ENCODE measurements at places on chromosomes 3 and 15. TPM values are rescaled to one million over a fixed set of nuclear protein-coding genes. Genes with fewer than 3 reads are reported as not detected.

- H3K27ac ChIP-seq: no peak overlapping the region
- DNase-seq: no peak
- no peak overlapping the region for H3K4me3 ChIP-seq
- no peaks in the 10 kb centered on the region for H3K27me3 ChIP-seq
These were observed 55.8 kb downstream of the TBC1D5 start for GRCh38 chr3:17686613-17687012.

GRCh38 chr3:42635111-42635510 lies 18.4 kb upstream of the ZBTB47 start:
- no peak overlapping the region for H3K4me3 ChIP-seq
- no peaks in the 10 kb centered on the region for H3K27me3 ChIP-seq
- H3K27ac ChIP-seq: no peak overlapping the region
- H3K36me3 ChIP-seq: peaks cover 12% of the 10 kb centered on the region
- H3K4me1 ChIP-seq: no peaks in the 10 kb centered on the region
- DNase-seq: no peak

DNA sequence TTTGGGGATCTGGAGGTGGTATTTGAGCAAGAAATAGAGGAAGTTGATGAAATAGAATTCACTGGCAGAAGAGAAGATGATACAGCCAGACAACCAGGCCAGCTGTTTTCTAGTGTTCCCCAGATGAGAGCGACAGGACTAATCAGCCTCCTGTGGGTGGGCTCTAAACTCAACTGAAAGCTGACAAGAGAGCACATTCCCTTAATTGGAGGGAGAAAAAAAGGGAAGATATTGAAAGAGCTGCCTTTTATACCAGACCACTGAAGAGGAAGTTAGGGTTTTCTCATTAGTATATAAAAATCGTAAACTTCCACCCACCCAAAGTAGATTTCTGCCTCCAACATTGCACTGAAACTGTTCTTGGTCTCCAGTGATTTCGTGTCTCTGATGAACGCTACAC lies 6.5 kb upstream of the TM4SF19 start:
- H3K27ac ChIP-seq: no peak overlapping the region
- H3K36me3 ChIP-seq: peaks cover 3% of the 10 kb centered on the region
- no peaks in the 10 kb centered on the region for H3K4me1 ChIP-seq

GRCh38 chr15:46901001-46901400 lies 816.3 kb upstream of the SEMA6D start:
- DNase-seq: no peak

- no peaks in the 10 kb centered on the region for H3K4me1 ChIP-seq
- no peaks in the 10 kb centered on the region for H3K36me3 ChIP-seq
- no peak overlapping the region for H3K4me3 ChIP-seq
- no peaks in the 10 kb centered on the region for H3K27me3 ChIP-seq
These were observed 93.7 kb downstream of the ABI3BP start for GRCh38 chr3:100899440-100900091.

- no peak for DNase-seq
- no peaks in the 10 kb centered on the region for H3K4me1 ChIP-seq
- no peak overlapping the region for H3K4me3 ChIP-seq
- H3K27ac ChIP-seq: no peak overlapping the region
- H3K27me3 ChIP-seq: no peaks in the 10 kb centered on the region
These were observed 196.8 kb upstream of the AGTR1 start for GRCh38 chr3:148500881-148501280.

GRCh38 chr3:14511623-14512280 lies 28.4 kb downstream of the GRIP2 start:
- peaks cover 6% of the 10 kb centered on the region for H3K4me1 ChIP-seq
- DNase-seq: no peak
- peaks cover 20% of the 10 kb centered on the region for H3K27me3 ChIP-seq

GRCh38 chr15:95557226-95558046 lies 773.1 kb upstream of the NR2F2 start:
- H3K4me1 ChIP-seq: no peaks in the 10 kb centered on the region
- no peaks in the 10 kb centered on the region for H3K36me3 ChIP-seq
- H3K27me3 ChIP-seq: no peaks in the 10 kb centered on the region
- no peak overlapping the region for H3K27ac ChIP-seq
- DNase-seq: no peak
- no peak overlapping the region for H3K4me3 ChIP-seq

DNA sequence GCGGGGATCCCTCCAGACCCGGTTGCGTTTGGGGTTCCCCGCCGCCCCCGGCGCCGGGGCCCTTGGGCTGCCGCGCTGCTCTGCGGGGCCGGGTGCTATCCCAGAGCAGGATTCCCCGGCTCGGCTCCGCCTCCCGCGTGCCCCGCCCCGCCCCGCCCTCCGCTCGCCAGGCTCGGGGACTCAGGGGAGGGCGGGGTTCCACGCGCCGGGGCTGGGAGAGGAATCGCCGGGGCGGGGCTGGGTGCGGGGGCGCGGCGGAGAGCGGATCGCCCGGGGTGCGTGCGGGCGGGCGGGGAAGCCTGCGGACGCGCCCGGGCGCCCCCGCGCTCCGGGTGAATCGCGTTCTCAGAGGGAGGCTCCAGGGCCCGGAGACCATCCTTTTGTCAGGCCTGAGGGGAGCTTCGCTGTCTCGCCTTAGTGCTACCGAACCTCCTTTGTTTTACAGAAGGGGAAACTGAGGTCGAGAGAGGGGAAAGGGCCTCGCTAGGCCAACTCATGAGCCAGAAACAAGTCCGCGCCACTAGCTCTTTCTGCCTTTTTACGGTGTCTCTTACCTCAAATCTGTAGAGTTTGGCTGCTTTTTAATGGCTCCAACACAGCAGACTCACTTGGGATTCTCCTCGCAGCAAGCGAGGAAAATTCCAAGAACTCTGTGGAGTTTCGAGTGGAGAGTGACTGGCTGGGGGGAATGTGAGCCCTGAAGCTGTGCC lies at the start of gene TMEM158:
TMEM158 (minus strand) TSS at position 82 of the 710 bp plus-strand sequence. CDS start 260 bp downstream, outside the sequence.
- no peaks in the 10 kb centered on the region for H3K36me3 ChIP-seq
- H3K4me1 ChIP-seq: peaks cover 13% of the 10 kb centered on the region
- peaks cover 62% of the 10 kb centered on the region for H3K27me3 ChIP-seq
- peak within 1 kb of the TSS; percentile 68 for H3K4me3 ChIP-seq
- no peak within 1 kb of the TSS for H3K27ac ChIP-seq
- DNase-seq: peak; percentile 45

DNA sequence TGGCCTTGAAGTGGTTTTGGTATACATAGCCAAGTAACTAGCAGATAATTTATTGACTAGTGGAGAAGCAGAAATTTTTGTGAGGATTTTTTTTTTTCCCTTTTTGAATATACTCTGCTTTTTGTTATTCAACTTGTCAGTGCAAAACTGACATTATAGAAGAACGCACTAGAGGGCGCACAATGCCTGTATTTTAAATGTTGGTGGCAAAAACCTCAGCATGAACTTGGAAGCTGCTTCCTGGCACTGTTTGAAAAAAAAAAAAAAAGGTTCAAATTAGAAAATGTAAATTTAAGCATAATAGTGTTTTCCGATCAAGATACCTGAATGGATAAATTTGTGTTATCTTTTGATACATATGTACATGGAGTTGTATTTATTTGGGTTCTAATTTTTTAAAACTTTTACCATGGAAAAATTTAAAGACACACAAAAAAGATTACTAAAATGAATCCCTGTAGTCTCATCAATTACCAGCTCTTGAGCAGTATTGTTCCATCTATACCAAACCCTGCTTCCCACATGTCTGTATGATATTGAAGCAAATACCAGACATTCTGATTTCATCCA lies 56.0 kb downstream of the SLC25A26 start:
- H3K27me3 ChIP-seq: no peaks in the 10 kb centered on the region
- H3K4me3 ChIP-seq: no peak overlapping the region
- H3K27ac ChIP-seq: no peak overlapping the region
- no peaks in the 10 kb centered on the region for H3K36me3 ChIP-seq
- DNase-seq: peak; percentile 48
- H3K4me1 ChIP-seq: peaks cover 3% of the 10 kb centered on the region

DNA sequence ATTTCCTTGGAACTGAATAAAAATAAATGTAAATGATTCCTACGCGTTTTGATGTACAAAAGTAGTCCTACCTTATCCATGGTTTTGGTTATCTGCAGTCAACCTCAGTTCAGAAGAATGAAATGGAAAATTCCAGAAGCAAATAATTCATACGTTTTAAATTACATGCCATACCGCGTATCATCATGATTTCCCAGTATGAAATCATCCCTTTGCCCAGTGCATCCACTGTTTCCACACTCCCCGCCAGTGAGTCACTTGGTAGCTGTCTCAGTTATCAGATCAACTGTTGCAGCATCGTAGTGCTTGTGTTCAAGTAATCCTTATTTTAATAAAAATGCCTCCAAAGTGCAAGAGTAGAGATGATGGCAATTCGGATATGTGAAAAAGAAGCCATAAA lies 9.1 kb upstream of the MFSD1 start:
- H3K36me3 ChIP-seq: no peaks in the 10 kb centered on the region
- no peak for DNase-seq
- H3K27me3 ChIP-seq: no peaks in the 10 kb centered on the region
- H3K27ac ChIP-seq: no peak overlapping the region

GRCh38 chr3:163916596-163917560 lies 1161.4 kb downstream of the SI start:
- H3K4me3 ChIP-seq: no peak overlapping the region
- DNase-seq: no peak
- H3K4me1 ChIP-seq: no peaks in the 10 kb centered on the region
- no peaks in the 10 kb centered on the region for H3K36me3 ChIP-seq
- H3K27ac ChIP-seq: no peak overlapping the region

GRCh38 chr3:152823173-152823572 lies 11.8 kb upstream of the P2RY1 start:
- DNase-seq: no peak
- no peak overlapping the region for H3K4me3 ChIP-seq
- H3K4me1 ChIP-seq: no peaks in the 10 kb centered on the region
- H3K27ac ChIP-seq: no peak overlapping the region
- H3K27me3 ChIP-seq: no peaks in the 10 kb centered on the region
- H3K36me3 ChIP-seq: no peaks in the 10 kb centered on the region

GRCh38 chr15:99017322-99017701 lies 9.7 kb upstream of the PGPEP1L start:
- no peak overlapping the region for H3K4me3 ChIP-seq
- no peaks in the 10 kb centered on the region for H3K36me3 ChIP-seq
- peaks cover 14% of the 10 kb centered on the region for H3K27me3 ChIP-seq
- peaks cover 6% of the 10 kb centered on the region for H3K4me1 ChIP-seq
- DNase-seq: no peak

- H3K27me3 ChIP-seq: no peaks in the 10 kb centered on the region
- H3K27ac ChIP-seq: no peak overlapping the region
- H3K4me1 ChIP-seq: no peaks in the 10 kb centered on the region
- H3K36me3 ChIP-seq: no peaks in the 10 kb centered on the region
- H3K4me3 ChIP-seq: no peak overlapping the region
- no peak for DNase-seq
These were observed 8.8 kb upstream of the NPHP3 start for GRCh38 chr3:132730891-132731580.

- DNase-seq: no peak
- H3K27me3 ChIP-seq: no peaks in the 10 kb centered on the region
- H3K27ac ChIP-seq: no peak overlapping the region
- H3K36me3 ChIP-seq: no peaks in the 10 kb centered on the region
- H3K4me1 ChIP-seq: no peaks in the 10 kb centered on the region
These were observed 103.1 kb downstream of the VGLL3 start for GRCh38 chr3:86887876-86888275.

DNA sequence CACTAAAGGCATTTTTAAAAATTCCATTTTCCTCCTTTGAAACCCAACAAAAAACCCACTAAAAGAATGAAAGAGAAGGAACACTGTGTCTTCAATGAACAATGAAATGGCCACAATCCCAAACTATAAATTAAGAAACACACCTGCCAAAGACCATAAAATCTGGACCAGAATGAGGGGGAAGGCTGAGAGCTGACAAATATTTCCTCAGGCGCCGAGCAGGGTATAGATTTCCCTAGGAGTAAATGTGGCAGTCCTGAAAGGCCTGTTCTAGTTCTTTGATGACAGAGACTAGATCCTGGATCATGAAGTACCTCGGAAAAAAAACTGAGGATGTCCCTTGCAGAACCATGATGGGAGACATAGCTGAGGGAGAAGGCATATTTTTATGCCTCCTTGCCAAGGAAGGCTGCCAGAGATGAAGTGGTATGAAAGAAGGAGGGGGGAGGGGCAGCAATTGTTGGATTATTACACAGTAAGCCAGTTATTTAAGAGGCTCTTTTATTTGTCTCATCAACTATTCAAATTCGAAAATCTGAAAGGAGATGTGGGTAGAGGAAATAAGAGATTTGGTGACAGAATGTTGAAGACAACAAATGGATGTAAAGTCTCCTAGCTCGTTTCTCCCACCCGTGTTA lies 275.3 kb upstream of the GOLGA6L4 start:
- no peak overlapping the region for H3K27ac ChIP-seq
- DNase-seq: no peak
- no peaks in the 10 kb centered on the region for H3K4me1 ChIP-seq

GRCh38 chr3:58351920-58352319 lies 19.2 kb downstream of the PXK start:
- no peak for DNase-seq
- H3K4me3 ChIP-seq: no peak overlapping the region
- H3K27ac ChIP-seq: no peak overlapping the region
- no peaks in the 10 kb centered on the region for H3K27me3 ChIP-seq
- H3K4me1 ChIP-seq: peaks cover 2% of the 10 kb centered on the region

- no peak overlapping the region for H3K4me3 ChIP-seq
- H3K27ac ChIP-seq: no peak overlapping the region
- no peaks in the 10 kb centered on the region for H3K4me1 ChIP-seq
- no peak for DNase-seq
These were observed 12.8 kb downstream of the CCRL2 start for GRCh38 chr3:46419816-46420215.

DNA sequence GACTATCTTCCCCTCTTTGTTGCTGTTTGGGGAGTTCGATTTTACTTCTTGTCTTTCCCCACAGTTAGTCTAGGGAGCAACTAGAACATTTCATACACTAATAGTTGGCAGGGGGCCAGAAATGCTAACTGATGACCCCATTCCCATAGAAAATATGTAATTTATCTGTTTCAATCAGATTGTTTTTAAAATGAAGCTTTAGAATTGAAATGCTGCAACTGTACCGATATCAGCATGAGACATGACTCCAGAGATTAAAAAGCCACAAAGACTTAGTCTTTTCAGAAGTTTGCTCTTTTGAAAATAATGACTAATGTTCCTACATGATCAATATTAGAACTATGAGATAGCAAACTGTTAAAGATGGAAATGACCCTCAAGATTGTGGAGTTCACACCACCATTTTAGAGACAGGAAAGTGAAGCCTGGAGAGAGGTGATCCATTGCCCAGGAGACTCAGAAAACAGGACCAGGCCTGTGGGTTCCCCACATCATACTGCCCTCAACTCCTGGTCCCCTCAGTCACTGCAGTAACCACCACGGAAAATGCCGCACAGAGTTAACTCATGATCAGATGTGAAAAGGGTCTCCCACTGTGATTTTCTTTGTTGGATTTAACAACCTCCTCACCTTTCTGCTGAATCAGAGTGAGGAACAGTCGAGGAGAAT lies 130.3 kb downstream of the CHDH start:
- no peak for DNase-seq
- H3K4me1 ChIP-seq: no peaks in the 10 kb centered on the region
- no peaks in the 10 kb centered on the region for H3K27me3 ChIP-seq

The CHRD gene
- total RNA-seq: 0.28 TPM

The SLC6A1 gene
- 0.16 TPM for total RNA-seq

The ERC2 gene
- total RNA-seq: not detected

The LYZL4 gene
- not detected for total RNA-seq

The AMOTL2 gene
- 0.76 TPM for total RNA-seq

The BFSP2 gene
- total RNA-seq: not detected

The SLC28A2 gene
- total RNA-seq: not detected
